ENCODE measurements at places on chromosomes 13 and 19.

- DNase-seq, result no peak
Observed at GRCh38 chr13:41774605-41775218, 186.2 kb downstream of the VWA8 start.

- DNase-seq, result no peak
Observed at GRCh38 chr13:30850204-30850866, 55.7 kb upstream of the MEDAG start.

GRCh38 chr19:13042443-13043130 lies 47.3 kb downstream of the NFIX start:
- no peak for DNase-seq

DNA sequence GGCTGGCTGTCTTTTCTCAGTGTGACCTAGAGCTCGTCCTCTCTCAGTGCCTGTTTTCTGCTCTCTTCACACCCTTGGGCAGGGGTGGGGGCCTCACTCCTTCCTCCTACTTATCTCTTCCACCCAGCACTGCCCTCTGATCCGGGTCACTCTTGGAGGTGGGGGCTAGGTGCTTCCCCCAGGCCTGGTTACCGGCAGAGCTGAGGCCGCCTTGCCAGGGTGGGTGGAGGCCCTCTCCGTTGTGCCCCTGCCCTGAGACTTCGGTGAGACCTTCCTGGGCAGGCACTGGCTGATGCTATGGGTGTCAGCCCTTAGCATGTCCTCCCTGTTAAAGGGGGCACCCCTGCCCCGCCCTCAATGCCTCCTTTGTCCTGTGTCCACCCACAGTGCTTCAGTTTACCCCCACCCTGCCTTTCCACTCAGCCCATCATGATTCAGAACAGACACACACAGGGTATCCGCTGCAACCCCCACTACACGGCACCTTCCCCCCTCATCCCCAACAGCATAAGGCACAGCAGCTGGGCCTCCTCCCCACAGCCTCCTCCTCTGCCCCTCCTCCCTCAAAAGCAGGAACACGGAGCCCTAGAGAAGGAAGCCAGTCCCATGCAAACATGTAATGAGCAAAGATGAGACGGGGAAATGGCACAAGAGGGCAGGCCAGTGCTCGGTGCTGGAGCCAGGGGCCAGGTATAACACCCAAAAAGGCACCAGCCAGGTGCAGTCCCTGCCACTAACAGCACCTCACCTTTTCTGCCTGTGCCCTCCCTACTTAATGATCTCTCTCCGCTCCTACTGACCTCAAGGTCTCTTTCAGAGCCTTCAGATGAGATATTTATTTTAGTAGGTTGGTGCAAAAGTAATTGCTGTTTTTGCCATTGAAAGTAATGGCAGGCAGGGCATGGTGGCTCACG lies 9.8 kb downstream of the ZGLP1 start:
- DNase-seq, result no peak

GRCh38 chr13:49354719-49355118 lies 89.1 kb downstream of the CAB39L start:
- DNase-seq, result no peak

GRCh38 chr13:39876258-39876657 lies 220.8 kb downstream of the COG6 start:
- DNase-seq, result no peak

- no peak for DNase-seq
Observed at GRCh38 chr13:99258210-99258860, at the start of gene GPR18. Gene GPR18 (minus strand): TSS chr13:99258379. CDS start chr13:99255872, 2,507 bp downstream.

GRCh38 chr13:65719831-65720230 lies 1510.3 kb downstream of the PCDH9 start:
- DNase-seq, result no peak

- no peak for DNase-seq
Observed at GRCh38 chr13:45105895-45106294, 14.4 kb upstream of the GTF2F2 start.
